ENCODE measurements at places on chromosomes 2 and 18.

DNA sequence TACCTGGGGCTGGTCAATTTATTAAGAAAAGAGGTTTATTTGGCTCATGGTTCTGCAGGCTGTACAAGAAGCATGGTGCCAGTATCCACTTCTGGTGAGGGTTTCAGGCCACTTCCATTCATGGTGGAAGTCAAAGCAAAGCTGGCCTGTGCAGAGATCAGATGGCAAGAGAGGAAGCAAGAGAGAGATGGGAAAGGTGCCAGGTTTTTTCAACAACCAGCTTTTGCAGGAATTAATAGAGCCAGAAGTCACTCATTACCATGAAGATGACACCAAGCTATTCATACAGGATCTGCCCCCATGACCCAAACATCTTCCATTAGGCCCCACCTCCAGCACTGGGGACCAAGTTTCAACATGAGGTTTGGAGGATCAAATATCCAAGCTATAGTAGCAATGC is 56.8 kb upstream of the ST3GAL5 start:
- DNase-seq, result no peak

- DNase-seq, result no peak
Measured at GRCh38 chr18:3060667-3061580, 48.0 kb upstream of the LPIN2 start.

- DNase-seq, result no peak
Measured at GRCh38 chr2:128154225-128154624, 63.2 kb downstream of the UGGT1 start.

DNA sequence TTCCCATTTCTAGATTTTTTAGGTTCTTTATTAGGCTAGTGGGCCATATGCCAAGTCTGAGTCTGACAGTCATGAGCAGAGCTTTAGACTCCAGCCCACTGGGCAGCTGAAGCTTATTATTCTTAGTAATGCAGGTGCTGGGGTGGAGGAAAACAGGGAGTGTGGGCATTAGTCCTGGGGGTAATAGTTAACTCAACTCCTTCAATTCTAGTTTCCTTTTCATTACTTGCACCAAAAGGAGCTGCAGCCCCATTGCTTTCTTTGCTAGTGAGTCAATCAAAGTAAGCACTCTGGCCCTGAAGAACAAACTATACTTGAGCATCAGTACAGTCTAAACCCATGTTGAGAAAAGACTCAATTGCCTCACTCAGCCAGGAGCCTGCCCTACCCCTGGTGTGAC is 35.5 kb downstream of the ICOS start:
- no peak for DNase-seq

- no peak for DNase-seq
Measured at GRCh38 chr18:69934601-69935265, 12.9 kb downstream of the CD226 start.

- no peak for DNase-seq
Measured at GRCh38 chr2:129443235-129443864, 536.1 kb upstream of the RAB6C start.

DNA sequence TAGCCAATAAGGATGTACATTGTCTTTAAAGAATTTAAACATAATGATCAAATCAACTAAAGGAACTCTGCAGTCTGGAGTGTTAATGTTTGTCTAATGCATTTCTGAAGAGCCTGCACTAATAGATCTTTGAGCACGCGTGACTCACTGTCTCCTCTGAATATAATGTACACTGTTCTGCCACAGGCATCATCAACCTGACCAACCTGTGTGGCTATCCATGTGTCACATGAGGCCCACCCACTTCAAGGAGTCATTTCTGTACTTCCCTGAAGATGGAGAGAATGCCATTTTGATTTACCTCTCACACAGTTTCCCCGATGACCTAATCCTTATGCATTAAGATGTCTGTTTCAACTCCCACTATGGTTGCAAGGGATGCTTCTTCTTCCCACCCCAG is 434.0 kb upstream of the SPHKAP start:
- DNase-seq, result no peak

DNA sequence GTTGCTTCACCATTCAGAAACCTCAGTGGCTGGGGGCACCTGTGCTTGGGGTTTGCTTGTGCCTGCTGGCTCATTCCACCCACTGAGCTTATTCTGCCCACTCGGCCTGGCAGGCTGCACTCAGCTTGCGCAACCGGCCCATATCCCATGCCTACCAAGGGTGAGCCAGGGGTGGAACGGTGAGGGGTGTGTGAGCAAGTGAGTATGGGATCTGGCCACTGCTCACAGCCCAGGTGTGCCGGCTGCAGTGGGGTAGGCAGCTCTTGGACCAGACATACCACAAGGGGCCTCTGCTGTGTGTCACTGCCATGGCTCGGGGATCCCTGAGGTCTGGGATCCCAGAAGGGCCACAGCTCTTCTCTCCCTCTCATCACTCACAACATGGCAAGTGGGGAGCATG is 1000.5 kb upstream of the CRIM1 start:
- DNase-seq, result no peak

DNA sequence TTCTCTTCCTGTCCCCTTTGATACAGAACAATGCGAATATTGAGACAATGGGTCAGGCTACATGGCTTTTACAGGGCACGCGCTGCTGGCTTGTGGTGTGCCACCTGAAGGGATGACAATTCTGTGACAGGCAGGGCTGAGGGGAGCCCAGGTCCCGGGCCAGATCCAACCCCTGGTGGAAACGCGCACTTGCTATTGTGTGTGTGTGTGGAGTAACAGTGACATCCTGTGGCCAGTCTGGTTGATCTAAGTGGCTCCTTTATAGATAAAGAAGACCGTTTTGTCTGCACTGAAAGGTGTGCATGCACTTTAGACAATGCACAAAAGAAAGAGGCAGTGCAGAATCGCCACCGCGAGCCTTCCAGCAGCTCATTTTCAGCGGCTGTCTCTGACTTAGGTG is 273.6 kb downstream of the HRH4 start:
- DNase-seq, result no peak

DNA sequence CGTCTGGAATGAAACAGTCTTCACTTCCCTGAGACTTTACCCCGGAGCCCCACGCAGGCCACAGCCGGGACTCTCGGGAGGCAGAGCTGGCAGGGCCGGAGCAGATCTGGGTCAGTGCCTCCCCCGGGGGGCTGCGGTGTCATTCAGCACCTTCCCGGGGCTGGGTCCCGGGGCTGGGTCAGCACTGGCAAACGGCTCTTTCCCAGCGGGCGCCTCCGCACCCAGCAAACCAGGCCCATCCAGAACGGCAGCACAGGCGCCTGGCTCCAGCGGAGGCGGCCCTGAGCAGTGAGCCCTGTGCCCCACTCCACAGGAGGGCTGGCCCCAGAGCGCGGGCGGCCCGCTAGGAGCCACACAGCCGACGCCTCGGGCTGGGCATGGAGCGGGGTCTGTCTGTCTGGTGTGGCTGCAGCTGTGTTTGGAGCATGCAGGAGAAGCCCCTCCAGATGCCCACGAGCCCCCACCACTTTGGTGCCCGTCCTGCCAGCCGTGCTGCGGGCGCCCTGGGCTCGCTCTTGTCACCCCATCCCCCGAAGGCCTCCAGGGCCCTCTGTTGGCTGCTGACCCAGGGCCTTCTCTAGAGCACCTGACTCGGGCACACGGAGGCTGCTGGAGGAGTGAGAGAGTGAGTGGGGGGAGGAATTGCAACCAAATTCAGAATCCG is 132.1 kb upstream of the CTDP1 start:
- no peak for DNase-seq

- no peak for DNase-seq
Measured at GRCh38 chr2:1556776-1557466, 143.7 kb downstream of the TPO start.

GRCh38 chr18:51580580-51580979 is 383.1 kb upstream of the MEX3C start:
- DNase-seq, result no peak

GRCh38 chr2:212968284-212969081 is 182.9 kb downstream of the IKZF2 start:
- DNase-seq, result no peak

- no peak for DNase-seq
Measured at GRCh38 chr18:8745355-8746014, 40.1 kb downstream of the MTCL1 start.

GRCh38 chr2:144233317-144233716 is 286.6 kb downstream of the ZEB2 start:
- peak; percentile 19 for DNase-seq

DNA sequence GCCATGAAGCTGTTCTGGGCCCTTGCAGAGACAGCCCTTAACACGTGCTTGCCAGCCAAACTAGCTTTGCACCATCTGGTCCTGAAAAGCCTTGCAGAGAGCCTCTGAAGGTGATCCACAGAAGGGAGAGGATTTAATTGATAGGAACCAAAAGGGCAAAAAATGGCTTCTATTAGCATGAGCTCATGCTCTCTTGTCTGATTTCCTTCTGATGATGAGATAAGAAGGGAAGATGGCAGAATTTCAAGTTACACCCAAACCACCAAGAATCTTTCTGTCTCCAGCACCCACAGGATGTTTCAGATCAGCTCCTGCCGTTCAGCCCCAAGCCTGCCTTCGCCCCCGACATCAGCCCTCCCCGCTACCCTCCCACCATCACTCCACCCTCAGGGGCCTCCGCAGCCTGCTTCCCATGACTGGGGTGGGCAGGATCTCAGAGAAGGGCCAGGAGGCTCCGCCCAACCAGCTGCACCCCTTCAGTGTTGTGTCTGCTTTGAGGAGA is 23.4 kb upstream of the GLI2 start:
- DNase-seq, result no peak

- no peak for DNase-seq
Measured at GRCh38 chr2:200364142-200364541, 57.6 kb downstream of the SPATS2L start.

DNA sequence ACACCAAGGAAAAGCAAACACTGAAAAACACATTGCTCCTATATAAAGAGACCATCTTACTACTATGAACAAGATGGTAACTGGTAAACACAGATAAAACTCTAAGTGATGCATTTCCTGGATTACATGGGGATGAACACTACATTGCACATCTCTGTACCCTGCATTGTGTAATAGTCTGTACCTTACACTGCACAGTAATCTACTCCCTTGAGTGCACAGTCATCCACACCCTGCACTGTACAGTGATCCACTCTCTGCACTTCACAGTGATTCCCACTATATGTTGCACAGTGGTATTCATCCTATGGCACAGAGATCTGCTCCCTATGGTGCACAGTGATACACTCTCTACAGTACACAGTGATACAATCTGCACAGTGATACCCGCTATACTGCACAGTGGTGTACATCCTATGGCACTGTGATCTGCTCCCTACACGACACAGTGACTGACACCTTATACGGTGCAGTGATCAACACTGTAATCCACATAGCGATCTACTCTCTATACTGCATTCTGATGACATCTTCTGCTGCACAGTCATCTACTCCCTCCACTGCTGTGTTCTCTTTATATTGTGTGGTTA is 462.2 kb upstream of the RGPD4 start:
- no peak for DNase-seq

GRCh38 chr2:239181903-239182581 is 218.8 kb downstream of the HDAC4 start:
- no peak for DNase-seq

DNA sequence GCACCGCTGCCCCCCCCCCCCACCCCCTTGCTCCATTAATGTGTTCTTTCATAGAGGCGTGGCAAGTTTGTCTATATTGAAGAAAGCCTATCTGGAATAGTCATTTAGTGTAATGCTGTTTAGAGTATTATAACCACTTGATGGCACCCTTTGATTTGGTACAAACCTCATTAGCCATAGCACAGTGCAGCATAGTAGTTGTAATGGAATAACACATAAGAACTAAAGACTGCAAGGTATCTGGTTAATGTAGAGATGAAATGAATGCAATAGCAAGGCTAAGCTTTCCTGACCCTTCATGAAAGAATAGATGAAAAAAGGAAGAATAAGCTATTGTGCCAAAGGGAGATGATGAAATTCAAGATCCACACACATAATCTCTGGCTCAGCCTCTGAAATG is 81.9 kb downstream of the EHBP1 start:
- no peak for DNase-seq

GRCh38 chr2:183059561-183059960 is 19.0 kb upstream of the DUSP19 start:
- no peak for DNase-seq

DNA sequence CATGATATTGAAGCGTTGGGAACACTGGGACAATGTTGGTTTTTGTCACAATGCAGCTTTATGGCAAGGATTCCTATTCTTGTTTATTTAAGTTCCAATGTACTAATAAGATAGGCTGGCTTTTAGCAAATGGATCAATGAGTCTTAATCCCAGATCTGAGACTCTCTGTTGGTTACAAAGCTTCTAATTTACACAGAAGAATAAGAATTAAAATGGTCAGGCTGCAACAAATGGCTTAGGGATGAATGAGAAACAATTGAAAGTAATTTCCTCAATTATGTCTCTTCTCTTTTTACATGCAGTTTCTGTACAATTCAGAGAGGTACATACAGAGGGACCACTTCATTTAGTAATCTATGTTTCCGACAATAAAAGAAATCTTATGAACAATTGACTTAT is 640.4 kb downstream of the NRXN1 start:
- DNase-seq, result no peak

- DNase-seq, result no peak
Measured at GRCh38 chr2:195395362-195395761, 261.7 kb upstream of the SLC39A10 start.

DNA sequence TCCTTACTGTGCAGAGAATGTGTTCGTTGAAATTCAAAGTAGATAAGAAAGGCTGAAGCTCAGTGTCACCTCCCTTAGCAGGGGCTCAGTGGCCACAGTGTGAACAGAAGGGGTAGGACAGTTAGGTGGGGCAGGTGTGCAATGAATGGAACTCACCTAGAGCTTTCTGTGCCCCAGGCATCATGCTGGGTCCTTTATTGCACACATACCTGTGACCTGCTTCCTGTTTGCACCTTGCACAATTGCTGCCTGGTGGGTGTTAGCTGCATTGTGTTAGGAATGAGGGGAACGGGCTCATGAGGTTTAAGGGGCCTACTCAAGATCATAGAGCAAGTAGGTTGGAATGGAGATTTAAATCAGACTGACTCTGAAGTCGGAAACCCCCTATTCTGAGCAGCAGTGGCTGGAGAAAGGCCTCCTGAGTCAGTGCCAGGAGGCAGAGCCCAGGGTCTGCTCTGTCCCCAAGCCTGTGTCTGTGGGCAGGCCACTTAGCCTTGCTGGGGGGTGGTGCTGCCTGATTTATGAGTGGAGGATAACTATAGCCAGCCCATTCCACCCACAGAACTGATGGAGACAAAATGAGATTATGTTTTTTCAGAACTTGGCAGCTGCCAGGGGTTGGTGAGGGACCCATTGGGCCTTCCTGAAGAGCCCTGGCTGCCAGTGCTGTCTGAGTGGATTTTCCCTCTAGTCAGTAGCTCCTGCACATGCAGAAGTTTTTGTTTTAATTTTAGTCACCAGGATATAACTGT is 76.2 kb downstream of the NPAS2 start:
- DNase-seq, result no peak

- DNase-seq, result no peak
Measured at GRCh38 chr18:51426996-51427395, 229.5 kb upstream of the MEX3C start.

- no peak for DNase-seq
Measured at GRCh38 chr18:2644535-2644934, 11.0 kb upstream of the SMCHD1 start.

DNA sequence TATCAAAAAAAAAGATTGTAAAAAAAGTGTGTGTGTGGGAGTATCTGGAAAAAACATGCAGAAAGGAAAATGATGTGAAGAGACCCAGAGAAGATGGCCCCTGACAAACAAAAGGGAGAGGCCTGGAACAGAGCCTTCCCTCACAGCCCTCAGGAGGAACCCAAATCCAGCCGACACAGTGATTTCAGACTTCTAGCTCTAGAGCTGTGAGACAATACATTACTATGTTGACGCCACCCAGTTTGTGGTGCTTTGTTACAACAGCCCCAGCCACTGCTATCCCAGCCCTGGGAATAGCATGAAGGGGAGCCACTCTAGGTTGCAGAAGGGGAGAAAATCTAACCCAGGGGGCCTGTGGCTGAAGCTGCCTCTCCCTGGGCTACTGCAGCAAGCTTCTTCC is 59.0 kb upstream of the ZBTB7C start:
- no peak for DNase-seq
